Type B pancreatic cell (in vitro differentiated cells): ENCODE measurements at places on chromosomes 16 and 17.

GRCh38 chr16:2486645-2487516 lies 12.0 kb downstream of the TBC1D24 start:
- DNase-seq = no peak

- DNase-seq = no peak
Measured at GRCh38 chr17:73324160-73324475, 12.3 kb upstream of the CDC42EP4 start.

- DNase-seq = no peak
Measured at GRCh38 chr16:46970089-46970488, 3.4 kb downstream of the DNAJA2 start.

DNA sequence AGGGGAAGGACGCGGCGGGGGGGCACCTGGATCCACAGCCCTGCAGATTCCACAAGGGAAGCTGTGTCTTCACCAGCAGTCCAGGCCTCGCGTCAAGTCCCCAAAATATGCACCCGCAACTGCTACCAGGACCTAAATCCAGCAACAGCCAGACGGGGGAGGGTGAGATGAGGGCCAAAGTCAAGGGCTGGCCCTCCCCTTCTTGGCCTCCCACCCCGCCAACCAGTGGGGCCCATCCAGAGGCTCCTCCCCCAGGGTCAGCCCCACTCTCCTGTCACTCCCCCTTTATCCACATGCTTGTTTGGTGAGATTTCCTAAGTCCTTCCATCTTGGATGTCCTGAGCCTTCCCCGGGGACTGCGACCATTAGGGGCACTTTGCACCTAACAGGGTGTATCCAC lies 138.7 kb downstream of the ENGASE start:
- no peak for DNase-seq

GRCh38 chr17:72466606-72467005 lies 345.8 kb downstream of the SOX9 start:
- DNase-seq = no peak

DNA sequence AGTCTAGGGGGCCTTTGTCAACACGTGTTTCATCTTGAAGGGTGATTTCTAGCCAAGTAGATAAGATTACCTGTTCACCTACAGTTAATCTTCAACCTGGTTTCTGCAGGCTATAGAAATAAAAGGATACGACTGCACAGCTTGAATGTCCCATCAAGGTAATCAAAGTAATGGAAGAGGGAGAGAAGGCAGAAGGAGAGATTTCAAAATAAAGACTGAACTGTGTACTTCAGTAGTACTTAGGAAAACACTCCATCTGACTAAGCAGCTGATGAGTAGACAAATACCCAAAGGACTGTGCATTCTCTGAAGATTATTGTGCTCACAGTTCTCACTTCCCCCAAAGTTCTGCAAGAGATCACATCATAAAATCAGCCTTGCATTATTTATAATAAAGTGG lies 5.8 kb upstream of the RFFL start:
- no peak for DNase-seq

DNA sequence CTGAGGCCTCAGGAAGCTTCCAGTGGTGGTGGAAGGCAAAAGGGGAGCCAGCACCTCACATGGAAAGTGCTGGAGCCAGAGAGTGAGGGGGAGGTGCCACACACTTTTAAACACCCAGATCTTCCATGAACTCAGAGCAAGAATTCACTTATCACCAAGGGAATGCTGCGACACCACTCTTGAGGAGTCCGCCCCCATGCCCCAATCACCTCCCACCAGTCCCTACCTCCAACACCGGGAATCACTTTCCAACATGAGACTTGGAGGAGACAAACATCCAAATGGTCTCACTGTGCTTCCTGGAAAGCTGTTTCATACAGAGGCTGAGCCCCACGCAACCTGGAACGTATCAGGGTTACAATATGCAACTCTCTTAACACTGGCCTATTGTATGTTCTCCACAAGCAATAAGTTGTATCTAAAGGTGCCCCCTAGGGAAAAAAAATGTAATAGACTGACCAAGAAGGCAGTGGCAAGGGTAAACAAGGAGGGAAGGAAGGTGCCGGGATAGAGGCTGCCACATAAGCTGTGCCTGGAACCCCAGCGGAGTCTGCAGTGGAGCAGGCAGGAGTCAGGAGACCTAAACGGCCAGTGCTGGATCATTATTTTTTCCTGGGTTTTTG lies 106.7 kb upstream of the FOXF1 start:
- no peak for DNase-seq

DNA sequence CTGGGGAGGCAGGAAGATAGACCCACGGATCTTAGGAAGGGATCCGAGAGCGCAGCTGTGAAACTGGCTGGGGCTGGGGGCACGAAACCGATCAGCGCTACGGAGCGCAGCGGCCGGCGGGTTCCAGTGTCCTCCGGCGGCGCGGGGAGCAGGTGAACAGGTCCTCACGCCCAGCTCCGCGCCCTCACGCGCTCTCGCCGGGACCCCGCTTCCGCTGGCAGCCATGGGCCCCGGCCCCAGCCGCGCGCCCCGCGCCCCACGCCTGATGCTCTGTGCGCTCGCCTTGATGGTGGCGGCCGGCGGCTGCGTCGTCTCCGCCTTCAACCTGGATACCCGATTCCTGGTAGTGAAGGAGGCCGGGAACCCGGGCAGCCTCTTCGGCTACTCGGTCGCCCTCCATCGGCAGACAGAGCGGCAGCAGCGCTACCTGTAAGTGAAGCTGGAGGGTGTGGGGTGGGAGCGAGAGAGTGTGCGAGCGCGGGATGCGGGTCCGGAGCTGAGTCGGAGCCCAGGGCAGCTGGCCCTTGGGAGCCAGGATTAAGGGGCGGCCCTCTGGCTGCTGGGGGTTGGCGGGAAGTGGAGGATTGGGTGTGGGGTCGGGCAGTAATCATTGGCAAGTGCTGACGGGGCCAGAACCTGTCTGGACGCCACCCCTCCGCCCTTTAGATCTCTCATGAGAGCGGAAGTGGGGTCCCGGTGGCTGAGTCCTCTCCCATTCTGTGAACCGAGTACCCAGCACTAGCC lies 479 bp downstream of the ITGA3 start:
- DNase-seq = peak; percentile 85

- DNase-seq = no peak
Measured at GRCh38 chr16:3949946-3950342, 69.4 kb upstream of the CREBBP start.

DNA sequence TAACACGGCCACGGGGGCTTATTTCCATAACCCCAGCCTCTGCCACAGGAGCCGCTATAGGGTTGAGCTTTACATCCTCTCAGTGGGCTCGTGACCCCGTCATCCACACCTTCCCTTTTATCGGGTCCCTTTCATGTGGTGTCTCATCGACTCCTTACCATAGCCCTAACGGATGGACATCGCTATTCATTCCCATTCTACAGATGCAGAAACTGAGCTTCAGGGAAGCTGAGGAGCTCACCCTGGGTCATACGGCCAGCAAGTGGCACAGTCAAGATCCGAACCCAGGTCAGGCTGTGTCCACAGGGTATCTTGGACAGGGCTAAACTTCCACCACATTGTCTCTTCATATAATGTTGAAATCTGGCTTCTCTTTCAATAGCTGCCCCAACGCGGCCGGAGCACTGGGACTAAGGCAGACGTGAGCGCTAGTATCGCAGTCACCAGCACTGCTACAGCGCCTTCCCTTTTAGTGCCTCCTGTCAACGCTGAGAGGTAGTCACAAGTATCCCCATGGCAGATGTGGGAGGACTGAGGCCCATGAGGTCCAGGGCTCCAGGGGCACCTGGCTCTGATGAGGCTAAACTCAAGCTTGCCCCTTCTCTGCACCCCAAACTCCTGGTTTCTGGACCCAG lies 50.8 kb downstream of the SOCS1 start:
- no peak for DNase-seq

DNA sequence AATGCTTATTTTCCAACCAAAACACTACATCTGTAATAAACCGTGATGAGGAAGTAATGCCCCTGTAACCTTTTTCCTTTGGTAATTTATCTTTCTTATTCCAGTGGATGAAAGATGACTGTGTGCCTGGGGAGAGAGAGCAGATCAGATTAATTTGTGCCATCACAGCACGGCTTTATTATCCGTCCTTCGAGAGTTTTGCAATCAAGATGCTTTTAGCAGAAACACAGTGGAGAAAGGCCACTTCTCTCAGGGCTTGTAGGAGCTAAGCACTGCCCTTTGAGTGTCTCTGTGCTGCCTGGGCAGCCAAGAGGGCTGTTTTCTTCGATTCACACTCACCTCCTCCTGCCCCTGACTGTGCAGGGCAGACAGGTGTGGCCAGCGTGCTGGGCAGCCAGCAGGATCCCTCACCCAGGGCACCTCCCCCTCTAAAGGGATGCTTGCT lies 190.2 kb downstream of the PRKCA start:
- DNase-seq = no peak

GRCh38 chr17:49290690-49291359 lies 60.2 kb upstream of the PHOSPHO1 start:
- peak; percentile 25 for DNase-seq

- no peak for DNase-seq
Measured at GRCh38 chr16:85979605-85980004, 80.6 kb downstream of the IRF8 start.

DNA sequence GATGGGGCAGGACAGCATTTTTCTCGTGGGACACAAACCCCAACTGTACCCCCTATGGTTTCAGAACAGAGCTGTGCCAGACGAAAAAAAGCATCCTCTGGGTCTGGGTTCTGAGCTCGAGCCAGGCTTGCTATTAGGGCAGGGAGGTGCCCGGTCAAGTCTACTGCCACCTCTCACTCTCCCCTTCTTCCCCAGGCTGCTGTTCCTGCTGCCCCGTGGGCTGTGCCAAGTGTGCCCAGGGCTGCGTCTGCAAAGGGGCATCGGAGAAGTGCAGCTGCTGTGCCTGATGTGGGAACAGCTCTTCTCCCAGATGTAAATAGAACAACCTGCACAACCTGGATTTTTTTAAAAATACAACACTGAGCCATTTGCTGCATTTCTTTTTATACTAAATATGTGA lies 1.1 kb downstream of the MT1E start:
- DNase-seq = no peak

DNA sequence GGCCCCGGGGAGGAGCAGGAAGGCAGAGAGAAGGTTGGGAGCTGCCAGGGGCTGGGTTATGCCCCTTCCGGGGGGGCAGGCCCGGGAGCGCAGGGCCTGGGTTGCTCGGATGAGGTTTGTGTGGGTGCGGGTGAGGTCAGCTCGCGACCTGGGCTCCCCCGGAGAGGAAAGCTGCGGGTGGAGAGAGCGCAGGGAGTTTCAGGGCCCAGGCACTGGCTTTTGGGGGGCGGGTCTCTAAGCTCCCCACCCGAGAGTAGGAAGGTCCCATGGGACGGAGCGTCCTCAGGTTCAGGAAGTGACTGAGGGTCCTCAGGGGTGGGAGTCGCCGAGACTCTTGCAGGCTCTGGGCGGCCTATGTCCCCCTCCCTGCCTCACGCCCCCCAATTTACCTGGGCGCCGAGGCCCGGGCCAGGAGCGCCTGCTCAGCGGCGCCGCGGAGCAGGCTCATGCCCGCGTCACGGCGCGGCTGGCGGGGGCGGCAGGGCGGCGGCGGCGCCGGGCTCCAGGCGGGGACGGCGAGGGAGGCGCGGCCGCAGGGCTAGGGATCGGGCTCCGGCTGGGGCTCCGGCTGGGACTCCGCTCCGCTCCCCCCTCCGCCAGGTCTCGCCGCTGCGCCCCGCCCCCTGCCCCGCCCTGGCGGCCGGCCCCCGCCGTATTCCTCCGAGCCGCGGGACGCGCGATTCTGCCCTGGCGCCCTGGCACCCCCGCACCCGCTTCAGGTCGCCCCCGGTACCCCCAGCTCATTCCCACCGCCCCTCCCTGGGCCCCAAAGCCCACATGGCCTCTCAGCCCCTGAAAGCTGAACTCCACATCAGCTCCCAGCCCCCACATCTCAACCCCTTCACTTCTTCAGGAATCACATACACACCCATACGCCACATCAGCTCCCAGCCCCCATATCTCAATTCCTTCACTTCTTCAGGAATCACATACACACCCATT lies at the start of gene DOK4:
Gene DOK4 (minus strand): TSS at position 578 of the 942 bp plus-strand sequence. CDS start 6,986 bp downstream, outside the sequence.
- peak; percentile 83 for DNase-seq

DNA sequence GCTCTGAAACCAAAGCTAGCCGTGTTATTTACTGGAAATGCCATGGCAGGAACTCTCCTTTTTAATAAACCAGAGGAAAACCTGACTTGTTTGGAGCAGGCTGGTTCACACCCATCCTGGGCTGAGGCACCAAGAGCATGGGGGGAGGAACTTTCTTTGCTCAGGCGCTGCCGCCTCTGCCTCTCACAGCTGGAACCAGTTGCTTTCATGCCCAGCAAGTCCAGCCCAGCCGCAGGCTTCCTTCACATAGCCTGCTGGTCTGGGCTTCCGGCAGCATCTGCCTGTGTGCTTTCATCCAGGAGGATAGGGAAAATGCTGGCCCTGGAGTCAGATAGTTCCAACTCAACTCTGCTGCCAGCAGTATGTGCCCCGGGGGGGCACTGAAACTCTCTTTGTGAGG lies 88.1 kb upstream of the ASIC2 start:
- no peak for DNase-seq

- DNase-seq = no peak
Measured at GRCh38 chr17:48721009-48721402, 1.3 kb downstream of the PRAC1 start.

DNA sequence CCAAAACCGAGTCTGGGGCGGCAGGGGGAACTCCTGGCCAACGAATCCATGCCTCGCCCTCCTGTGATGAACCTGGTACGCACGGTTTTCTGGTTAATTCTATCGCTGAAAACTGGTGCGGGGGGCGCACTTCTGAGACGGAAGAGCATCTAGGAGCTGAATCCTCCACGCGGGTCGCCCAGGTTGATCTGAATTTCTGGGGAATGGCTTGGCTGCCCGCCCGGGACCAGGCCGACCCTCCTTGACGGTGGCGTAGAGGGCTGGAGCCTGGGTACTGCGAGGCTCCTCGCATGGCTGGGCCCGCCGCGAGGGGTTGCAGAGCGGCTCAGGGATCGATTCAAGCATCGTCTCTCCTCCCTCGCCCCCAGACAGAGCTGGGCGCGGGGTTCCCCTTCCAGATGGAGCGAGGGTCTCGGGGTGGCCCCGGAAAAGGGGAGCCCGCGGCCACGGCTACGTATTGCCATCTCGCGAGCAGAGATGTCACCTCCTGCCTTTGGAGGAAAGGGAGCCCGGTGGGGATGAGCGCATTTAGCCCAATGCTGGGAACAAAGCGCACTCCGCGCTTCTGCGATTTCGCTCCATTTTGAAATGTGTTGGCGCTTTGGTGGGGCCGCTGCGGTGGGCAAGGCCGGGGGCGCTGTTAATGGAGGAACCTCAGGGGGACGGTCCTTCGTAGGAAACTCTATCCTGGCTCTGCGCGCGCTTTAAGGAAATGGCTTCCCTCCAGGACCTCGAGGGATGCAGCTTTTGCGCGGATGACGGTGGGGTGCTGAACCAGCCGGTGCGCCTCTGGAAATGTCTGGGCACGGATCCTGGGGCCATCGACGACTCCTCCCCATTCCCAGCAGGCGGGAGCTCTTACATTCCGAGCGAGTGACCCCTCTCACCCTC lies 2.7 kb downstream of the MAPT start:
- DNase-seq = no peak

GRCh38 chr17:29664743-29665480 lies 42.2 kb upstream of the CORO6 start:
- DNase-seq = no peak

- DNase-seq = no peak
Measured at GRCh38 chr17:60748204-60748603, 70.6 kb downstream of the BCAS3 start.

DNA sequence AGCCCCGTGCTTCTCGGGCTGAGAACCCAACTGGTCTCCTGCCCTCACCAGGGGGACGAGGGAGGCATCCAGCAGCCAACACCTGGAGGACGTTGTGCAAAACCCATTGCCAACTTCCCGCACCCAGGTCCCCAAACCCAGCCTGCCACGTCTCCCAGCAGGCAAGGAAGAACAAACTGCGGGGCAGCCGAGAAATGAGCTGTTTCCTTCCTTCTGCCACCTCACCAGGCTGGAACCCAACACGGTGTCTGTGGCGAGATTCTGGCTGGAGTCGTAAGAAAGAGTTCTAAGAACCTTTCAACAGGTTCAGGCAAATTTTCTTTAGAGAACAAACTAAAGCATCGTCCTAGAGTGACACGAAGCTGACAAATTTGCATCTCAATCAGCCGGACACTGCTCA lies 3.6 kb downstream of the SLC43A2 start:
- no peak for DNase-seq
